Brain pericyte (primary cell): ENCODE measurements at places on chromosomes 1 and 21.

- no peak for DNase-seq
Observed at GRCh38 chr1:38624336-38625039, 235.1 kb downstream of the RRAGC start.

DNA sequence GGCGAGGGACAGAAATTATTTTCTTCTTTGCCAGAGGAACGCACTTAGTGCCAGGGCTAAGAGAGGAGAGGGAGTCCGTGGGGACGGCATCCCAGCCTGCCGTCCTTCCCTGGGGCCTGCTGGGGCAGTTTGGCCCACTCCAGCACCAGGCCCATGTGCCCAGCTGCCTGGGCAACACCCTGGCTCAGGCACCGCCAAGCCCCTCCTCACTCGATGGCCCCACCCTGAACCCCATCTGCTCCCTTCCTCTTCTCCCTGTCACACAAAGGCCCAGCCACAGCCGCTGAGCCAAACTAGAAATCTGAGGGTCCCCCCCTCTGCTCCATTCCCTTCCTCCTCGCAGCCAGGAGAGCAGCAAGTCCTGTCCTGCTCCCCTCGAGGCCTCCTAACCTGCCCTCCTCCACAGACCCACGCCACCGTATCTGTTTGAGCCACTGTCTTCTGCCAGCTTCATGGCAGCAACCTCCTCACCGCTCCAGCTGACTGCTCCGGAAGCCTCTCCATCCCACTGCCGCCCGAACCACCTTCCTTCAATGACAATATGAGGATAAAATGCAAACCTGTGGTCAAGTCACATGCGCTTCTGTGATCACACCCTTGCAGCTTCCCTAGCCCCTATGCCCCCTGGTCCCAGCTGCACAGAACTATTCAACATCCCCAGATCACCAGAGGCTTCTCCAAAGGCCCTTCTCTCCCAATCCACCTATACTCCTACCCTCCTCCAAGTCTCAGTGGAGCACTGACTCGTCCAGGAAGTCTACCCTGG is 8.4 kb upstream of the TNNI1 start:
- no peak for DNase-seq

DNA sequence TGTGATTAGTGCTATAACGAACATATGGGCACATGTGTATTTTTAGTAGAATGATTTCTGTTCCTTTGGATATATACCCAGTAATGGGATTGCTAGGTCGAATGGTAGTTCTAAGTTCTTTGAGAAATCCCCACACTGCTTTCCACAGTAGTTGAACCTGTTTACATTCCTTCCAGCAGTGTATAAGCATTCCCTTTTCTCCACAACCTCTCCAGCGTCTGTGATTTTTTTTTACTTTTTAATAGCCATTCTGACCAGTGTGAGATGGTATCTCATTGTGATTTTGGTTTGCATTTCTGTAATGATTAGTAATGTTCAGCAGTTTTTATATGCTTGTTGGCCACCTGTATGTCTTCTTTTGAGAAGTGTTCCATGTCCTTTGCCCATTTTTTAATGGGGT is 81.8 kb upstream of the SLC44A3 start:
- DNase-seq, result no peak

DNA sequence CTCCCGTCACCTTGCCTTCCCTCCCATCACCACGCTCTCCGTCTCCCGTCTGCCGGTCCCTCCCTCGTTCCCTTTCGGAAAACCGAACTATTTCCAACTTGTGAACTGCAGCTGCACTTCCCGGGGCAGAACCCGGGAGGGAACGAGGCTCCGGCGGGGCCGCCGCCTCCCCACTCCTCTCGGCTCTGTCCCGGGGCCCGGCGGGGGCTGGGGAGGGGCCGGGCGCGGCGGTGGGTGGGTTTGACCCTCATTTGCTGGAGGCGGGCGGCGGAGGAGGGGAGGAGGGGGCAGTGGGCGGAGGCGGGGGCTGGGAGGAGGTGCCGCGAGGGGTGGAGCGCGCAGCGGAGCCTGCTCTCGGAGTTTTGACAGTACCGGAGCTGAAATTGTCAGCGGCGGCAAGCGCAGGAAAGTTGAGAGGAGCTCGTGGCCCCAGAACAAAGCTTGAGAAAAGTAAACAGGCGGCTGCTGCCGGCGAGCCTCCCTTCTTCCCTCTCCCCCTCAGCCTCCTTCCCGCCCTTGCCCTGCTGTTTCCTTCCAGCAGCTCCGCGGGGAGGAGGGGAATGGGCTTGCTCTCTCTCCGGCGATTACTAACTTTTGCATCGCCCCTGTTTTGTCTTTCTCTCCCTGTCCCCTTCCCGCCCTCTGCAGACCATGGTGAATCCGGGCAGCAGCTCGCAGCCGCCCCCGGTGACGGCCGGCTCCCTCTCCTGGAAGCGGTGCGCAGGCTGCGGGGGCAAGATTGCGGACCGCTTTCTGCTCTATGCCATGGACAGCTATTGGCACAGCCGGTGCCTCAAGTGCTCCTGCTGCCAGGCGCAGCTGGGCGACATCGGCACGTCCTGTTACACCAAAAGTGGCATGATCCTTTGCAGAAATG is 2.9 kb downstream of the LMO4 start:
- DNase-seq, result no peak

GRCh38 chr1:162230096-162230495 is 146.6 kb downstream of the SPATA46 start:
- no peak for DNase-seq

GRCh38 chr1:6295910-6296309 is 35.0 kb upstream of the GPR153 start:
- no peak for DNase-seq

- no peak for DNase-seq
Observed at GRCh38 chr1:198669023-198669698, 30.3 kb downstream of the PTPRC start.

- DNase-seq, result no peak
Observed at GRCh38 chr1:165877940-165878556, 50.6 kb downstream of the UCK2 start.

- DNase-seq, result no peak
Observed at GRCh38 chr1:16617778-16618580, 4.6 kb upstream of the NBPF1 start.

DNA sequence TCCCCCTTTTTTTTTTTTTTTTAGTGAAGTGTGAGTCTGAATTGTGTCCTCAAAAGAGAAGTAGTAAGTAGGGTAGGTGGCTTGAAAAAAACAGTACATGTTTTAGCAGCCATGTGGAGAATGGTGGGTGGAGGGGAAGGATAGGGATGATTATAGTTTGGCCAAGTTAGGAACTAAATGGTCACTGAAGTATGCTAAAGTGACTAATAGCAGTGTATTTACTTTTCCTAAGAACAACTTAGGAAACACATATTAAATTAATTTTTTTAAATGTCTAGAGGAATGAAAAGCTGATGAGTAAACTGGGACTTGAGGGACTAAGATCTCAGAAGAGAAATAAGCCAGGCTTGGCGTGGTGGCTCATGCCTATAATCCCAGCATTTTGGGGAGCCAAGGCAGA is 55.5 kb downstream of the PLA2G4A start:
- no peak for DNase-seq

DNA sequence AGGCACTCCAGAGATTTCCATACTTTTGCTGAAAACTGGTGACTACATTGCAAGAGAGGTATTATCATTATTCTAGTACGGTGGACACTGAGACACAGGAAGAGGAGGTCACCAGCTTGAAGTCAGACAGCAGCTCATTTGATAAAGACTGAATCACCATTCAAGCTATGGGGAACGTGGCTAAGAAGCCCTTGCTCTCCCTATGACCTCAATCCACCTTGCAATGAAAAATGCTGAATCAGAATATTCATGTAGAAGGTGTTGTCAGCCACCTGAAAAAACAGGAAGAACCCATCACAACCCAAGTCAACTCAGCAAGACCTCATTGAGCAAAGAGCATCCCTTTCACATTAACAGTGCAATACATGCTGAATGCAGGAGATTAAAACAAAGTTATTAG is 59.0 kb upstream of the FGGY start:
- no peak for DNase-seq
